ENCODE measurements at places on chromosomes 6 and 20. TPM values are rescaled to one million over a fixed set of nuclear protein-coding genes. Genes with fewer than 3 reads are reported as not detected.

Gene ALDH5A1
- total RNA-seq = 5.9 TPM

Gene MRPS18A
- total RNA-seq = 41.1 TPM

Gene HTR1E
- not detected for total RNA-seq

Gene TPBG
- total RNA-seq = 12.4 TPM

Gene MCCD1
- not detected for total RNA-seq

Gene TAGAP
- total RNA-seq = 18.2 TPM

Gene BEND6
- total RNA-seq = not detected

Gene GRM1
- not detected for total RNA-seq

Gene HLA-DQA2
- total RNA-seq = not detected

Gene GNRH2
- total RNA-seq = not detected

Gene QRSL1
- total RNA-seq = 10.9 TPM

Gene BMP2
- 16.5 TPM for total RNA-seq

Gene SLC4A11
- total RNA-seq = not detected

Gene LGSN
- not detected for total RNA-seq

Gene CLIC5
- total RNA-seq = 128 TPM

Gene DSP
- total RNA-seq = 243 TPM

Gene COX4I2
- not detected for total RNA-seq

Gene STX11
- total RNA-seq = 11.6 TPM

Gene GATA5
- total RNA-seq = 45.3 TPM

Gene RIPOR2
- total RNA-seq = 3.7 TPM

Gene FAM209B
- not detected for total RNA-seq

Gene NT5E
- total RNA-seq = 14.7 TPM

Gene ULBP1
- not detected for total RNA-seq

Gene TRIM31
- total RNA-seq = 45.9 TPM

Gene ZC3H12D
- 7.8 TPM for total RNA-seq

Gene SPATS1
- not detected for total RNA-seq

Gene FLRT3
- total RNA-seq = 3.9 TPM

Gene TBXT
- not detected for total RNA-seq
